ENCODE measurements at places on chromosomes 5 and 9.

GRCh38 chr9:133848471-133849109 is 110.4 kb upstream of the SARDH start:
- no peak for DNase-seq

GRCh38 chr9:110591526-110591925 is 12.0 kb upstream of the SVEP1 start:
- no peak for DNase-seq

GRCh38 chr5:170159947-170160346 is 54.2 kb downstream of the FOXI1 start:
- no peak for DNase-seq

- DNase-seq = no peak
These were observed 15.4 kb downstream of the SEMA6A start for GRCh38 chr5:116559239-116559638.

DNA sequence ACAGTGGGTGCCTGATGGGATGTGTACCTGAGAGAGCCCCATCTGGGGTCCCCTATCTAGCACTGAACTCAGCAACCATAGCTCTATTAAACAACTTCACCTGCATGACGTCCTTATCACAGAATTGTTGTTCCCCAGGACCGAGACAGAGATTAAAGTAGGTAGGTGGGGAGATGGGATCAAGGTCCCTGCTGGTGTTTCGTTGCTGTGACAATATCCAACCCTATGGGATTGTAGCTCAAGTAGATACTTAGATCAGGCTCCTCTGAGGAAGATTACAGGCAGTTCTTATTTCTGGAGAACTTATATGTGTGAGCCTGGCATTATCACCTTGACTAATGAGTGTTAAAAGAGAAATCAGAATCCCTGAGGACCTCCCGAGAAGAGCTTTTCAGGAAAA is 84.9 kb downstream of the SLC28A3 start:
- DNase-seq = no peak

- DNase-seq = no peak
These were observed 65.4 kb downstream of the AUH start for GRCh38 chr9:91296354-91296753.

DNA sequence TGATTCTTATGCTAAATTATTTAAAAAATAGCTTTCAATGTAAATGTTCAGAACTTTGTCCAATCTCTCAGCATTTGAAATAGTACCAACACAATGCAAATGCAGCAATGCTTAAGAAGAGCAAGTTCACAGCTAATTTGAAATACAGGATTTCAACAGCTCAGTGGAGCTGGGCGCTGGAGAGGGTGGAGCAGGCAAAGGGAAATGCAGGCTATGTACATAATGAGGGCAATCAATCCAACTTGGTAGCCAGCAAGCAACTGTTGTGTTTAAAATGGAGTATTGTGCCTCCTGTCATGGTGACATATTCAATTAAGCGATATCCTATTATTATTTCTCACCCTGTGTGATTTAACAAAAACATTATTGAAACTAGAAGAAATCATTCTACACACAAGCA is 568.8 kb downstream of the PSAT1 start:
- DNase-seq = no peak

DNA sequence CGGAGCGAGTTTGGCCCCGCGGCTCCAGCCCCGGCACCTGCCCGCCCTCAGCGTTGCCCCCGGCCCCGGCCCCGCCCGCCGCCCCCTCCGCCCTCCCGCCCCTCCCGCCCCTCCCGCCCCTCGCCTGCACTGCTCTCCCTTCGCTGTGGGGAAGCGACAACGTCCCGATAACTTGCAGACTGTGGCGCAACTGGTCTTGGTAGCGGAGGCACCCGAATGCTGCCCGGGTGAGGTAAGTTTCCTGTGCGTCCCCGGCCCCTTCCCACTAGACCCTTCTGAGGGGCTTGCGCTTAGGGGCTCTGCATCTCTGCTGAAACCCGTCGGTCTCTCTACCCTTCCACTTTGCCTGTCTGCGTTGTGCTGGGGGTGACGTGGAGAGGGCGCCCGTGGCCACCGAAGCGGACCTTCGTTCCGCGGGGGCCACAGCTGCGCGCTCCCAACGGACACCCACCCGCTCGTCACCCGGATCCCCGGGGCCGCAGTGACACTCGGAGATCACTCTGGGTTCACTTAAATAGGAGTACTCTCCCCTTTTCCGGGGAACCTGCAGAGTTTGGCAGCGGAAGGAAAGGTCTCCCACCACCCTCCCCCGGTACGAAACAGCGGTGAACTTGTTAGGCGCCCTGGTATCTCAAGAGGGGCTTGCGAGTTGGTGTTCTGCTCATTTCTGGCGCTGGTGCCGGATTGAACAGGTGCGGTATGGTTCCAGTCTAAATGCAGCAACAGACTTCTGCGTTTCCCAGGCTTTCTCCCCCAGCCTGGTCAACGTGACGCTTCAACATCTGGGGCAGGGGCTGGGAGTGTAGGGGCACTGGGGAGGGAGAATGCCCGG is 707 bp downstream of the PIP5K1B start:
- DNase-seq = peak; percentile 4

GRCh38 chr9:8751406-8751930 is 951.9 kb upstream of the DMAC1 start:
- DNase-seq = no peak

DNA sequence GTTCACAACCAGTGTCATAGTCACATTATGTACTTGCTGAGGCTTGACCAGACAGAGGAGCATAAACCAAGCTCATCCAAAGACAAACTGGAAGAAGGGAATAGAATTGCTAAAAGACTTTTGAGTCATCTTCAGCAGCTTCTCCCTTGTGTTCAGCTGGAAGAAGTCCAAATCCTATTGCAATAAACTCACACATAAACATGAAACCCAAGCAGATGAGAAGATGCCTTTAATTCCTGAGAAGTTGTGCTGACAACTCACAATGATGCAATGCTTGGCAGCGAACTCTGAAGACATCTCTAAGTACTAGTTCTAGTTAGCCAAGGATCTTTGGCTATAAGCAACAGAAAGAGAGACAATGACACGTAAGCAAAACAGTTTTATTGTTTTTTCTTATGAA is 642.1 kb downstream of the KCTD16 start:
- no peak for DNase-seq

GRCh38 chr9:121998513-121999049 is 94.5 kb downstream of the TTLL11 start:
- DNase-seq = no peak

- peak; percentile 23 for DNase-seq
These were observed 107.0 kb downstream of the ZNF354C start for GRCh38 chr5:179166886-179167841.

- no peak for DNase-seq
These were observed 95.1 kb upstream of the OTULINL start for GRCh38 chr5:14486486-14486885.

- DNase-seq = no peak
These were observed 17.1 kb upstream of the ANXA6 start for GRCh38 chr5:151174612-151175101.

- DNase-seq = no peak
These were observed 137.8 kb upstream of the RETREG1 start for GRCh38 chr5:16754601-16755000.

- DNase-seq = no peak
These were observed 39.2 kb downstream of the RCL1 start for GRCh38 chr9:4831944-4832343.

DNA sequence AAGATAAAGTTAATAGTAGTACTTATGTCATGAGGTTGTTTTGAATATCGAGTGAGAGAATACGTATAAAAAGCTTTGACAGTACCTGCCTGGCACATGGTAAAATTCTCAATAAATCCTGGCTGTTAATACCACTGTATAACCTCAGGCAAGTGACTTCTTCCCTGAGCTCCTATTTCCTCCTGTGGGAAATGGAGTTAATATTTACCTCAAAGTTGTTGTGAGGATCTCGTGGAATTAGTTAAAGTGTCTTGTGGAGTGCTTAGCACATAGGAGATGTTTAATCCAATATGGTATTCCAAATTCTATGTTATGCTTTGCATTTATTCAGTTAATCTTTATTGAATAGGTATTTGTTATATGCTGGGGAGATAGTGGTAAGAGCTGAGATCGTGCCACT is 18.5 kb downstream of the FOCAD start:
- no peak for DNase-seq

DNA sequence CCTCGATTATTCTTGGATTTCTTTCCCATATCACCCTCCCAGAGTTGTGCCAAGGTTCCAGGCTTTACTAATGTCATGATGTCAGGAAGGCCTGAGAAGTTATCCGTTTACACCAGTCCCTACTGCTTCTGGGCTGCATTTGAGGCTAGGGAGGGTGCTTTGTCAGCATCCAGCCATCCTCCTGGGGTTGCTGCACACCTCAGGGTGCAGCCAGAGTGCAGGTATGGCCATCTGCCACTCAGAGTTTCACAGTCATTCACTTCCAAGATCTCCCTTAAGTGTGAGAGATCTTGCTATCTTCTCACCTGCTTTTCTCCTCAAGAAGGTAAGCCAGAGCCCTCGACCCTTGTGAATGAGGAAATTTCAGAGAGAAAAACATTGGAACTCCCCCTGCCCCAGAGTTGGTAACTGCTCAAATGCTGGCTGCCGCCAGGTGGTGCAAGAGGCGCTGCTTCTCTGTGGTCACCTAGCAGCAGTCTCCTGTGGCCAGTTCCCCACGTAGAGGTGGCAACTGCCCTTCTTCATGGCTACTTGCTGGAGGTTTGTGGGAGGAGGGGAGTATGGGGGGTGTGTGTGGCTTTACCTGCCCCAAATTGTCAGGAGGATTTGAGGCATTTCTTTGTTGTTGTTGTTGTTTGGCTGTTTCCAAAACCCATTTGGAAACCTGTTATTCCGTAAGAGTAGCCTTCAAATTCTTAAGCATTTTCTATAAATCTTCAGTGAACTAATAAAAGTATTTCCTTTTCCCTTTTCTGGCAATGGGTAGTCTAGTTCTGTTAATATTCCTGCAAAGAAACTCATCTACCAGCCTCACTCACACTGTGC is 259.6 kb upstream of the DMRT1 start:
- DNase-seq = no peak

DNA sequence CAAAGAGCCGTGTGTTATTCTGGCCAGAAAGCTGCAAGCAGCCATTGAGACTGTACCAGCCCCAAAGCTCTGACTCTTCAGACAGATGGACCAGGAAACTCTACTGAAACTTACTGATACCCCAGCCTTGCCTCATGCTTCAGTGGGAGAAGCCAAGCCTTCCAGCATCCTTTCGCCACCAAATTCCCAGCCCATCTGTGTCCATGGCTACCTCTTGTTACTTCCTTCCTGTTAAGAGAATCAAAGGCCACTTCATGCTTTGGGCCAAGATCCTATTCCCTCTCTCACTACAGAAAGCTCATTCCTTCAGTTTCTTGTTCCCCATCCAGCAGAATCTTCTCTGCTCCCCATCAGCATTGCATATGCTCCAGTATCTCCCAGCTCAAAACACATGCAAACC is 46.9 kb upstream of the FREM1 start:
- no peak for DNase-seq

DNA sequence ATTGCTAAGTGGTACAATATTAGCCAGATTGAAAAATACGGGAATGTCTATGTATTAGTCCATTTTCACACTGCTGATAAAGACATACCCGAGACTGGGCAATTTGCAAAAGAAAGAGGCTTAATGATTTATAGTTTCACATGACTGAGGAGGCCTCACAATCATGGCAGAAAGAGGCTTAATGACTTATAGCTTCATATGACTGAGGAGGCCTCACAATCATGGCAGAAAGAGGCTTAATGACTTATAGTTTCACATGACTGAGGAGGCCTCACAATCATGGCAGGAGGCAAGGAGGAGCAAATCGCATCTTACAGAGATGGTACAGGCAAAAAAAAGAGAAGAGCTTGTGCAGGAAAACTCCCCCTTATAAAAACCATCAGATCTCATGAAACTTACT is 32.3 kb upstream of the OLFM1 start:
- DNase-seq = no peak

DNA sequence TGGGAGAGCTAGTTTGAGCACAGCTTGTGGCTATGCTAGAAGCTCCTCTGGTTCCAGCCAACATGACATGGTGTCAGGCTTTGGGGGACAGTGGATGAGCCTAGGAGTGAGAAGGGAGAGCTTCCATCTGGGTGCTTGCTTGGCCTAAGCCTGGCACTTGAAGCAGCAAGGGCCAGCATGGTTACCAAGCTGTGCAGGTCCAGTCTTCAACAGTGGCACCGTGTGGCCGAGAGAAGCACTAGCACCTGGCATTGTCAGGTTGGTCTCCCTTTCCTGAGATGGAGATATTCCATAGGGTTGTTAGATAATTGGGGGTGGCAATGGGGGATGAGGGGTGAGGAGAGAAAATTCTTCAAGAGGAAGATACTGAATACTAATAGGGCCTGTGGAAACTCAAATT is 261.9 kb downstream of the PBX3 start:
- no peak for DNase-seq

DNA sequence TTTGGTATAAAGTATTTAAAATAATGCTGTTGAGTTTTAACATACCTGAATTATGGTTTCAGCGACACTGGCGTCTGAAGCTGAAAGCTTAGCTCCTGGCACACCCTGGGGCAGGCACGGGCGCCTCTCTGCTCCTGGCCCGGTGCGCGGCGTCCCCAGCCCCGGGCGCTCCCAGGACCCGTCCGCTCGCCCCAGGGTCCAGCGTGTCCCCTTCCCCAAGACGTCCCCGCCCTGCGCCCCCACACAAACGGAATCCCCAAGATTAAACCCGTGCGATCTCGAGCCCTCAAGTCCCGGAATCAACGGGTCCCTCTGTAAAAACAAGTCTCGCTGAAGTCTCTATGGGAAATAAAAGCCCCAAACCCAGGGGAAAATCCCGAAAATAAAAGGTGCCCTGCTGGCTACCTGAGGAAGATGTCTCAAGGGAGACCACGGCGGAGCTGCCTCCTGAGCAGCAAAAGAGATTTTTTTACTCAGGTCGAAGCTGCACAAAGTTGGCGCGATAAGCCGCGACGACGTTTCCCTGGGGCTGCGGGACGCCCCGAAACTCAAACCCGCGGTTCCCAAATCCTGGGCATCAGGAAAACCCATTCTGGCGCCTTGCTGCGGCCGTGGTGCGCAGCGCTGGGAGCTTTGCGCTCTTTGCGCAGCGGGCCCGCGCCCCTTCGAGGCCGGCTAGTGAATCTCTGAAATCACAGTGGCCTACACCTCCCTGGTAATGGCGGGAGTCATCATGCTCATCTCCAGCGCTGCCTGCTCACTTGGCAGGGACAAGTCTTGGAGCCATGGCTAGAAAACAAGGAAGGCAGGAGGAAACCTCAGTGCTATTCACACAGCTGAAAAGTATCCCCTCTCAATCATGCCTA is 6.3 kb upstream of the IFNA8 start:
- DNase-seq = no peak

- peak; percentile 67 for DNase-seq
These were observed 62.8 kb downstream of the PFDN1 start for GRCh38 chr5:140239939-140240700.

DNA sequence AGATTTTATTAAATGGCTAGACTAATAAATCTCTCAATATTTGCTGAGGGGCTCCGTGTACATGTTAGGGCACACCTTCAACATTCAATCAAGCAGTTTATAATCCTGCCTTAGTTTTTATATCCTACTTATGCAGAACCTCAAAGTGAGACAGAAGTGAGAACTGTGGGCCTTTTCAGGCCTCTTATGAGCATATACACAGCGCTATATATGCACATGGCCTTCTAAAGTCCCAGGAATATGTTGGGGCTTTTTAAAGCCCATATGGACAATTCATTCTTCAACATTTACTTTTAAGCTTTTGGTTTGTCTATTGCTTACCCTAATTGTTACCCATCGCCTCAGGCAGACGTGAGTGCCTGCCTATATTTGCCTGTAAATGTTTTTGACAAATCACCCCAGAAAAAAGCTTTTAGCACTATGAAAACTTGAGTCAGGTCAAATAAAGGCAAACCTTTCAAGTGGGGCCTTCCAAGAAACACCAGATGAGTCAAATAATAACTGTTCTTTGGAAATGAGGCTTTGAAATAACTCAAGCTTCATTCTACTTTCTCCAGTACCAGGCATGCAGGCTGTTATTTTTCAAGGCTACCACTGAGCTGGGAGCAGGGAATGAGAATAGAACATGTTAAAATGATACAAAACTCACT is 58.2 kb downstream of the ESM1 start:
- no peak for DNase-seq
